ENCODE measurements at places on chromosomes 5 and 9.

DNA sequence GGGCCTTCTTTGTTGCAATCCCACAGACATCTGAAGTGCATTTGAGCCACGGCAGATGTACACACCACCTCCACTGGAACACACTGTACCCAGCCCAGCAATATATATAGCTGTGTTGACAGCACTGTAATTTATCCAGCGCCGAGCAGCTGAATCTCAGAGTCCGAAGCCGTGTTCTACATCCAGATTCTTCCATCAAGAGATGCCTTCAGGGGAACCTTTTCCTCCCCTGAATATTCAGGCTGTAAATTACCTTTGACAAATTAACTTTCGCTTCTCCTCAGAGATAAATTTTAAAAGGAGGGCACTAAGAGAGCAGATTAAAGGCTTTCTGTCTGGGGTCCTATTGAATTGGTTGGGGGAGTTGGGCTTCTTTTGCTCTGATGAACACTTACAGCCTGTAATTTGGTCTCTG lies 76.4 kb downstream of the ROR2 start:
- DNase-seq, result no peak

- no peak for DNase-seq
Measured at GRCh38 chr5:92713335-92713743, 867.7 kb downstream of the NR2F1-AS1 start.

GRCh38 chr5:142770650-142771609 lies 753 bp downstream of the ARHGAP26 start:
- DNase-seq, result peak; percentile 46

DNA sequence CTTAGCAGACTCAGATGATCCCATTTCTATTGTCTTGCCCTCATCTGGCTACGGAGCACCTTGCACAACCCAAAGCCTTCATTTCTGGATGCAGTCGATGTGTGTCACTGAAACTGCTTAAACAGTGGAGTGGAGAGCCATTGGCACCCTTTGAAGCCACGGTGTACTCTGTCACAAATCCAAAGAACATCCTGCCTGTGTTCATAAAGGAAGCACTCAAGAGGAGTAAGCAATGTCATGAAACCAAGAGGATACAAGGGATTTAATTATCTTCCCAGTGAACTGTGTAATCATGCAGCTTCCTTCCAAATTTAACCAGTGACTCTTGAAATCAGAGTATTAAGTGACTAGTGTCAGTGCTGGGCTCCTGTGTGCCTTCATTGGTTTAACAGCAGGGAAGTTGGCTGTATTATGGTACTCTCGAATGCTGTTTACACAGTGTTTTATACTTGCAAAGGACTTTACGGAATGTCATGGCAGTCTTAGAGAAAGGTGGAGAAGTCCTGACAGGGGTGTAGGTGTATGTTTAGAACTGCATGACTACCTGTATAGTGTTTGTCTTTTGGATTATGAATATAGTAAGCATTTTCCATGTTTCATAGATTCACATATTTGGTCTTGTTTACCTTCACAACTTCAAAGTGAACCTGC lies 41.9 kb downstream of the CD180 start:
- no peak for DNase-seq

DNA sequence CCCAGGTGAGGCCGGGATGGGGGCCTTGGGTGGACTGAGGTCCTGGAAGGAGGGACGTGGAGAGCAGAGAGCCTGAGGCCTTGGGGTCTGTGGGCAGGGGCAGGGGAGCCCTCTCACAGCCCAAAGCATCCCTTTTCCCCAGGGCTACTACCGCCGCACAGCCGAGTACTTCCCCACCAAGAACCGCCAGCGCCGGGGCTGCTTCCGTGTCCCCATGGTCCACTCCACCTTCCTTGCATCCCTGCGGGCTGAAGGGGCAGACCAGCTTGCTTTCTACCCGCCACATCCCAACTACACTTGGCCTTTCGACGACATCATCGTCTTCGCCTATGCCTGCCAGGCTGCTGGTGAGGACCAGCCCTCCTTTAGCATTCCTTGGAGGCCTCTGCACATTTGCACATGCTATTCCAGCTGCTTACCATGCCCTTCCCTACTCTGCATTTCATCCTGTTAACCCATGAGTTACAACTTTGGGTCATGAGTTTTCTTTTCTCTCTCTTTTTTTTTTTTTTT lies 3.7 kb downstream of the CERCAM start:
- DNase-seq, result no peak

GRCh38 chr5:151208481-151208914 lies 15.4 kb downstream of the CCDC69 start:
- DNase-seq, result no peak

GRCh38 chr9:33765411-33765810 lies 29.9 kb upstream of the PRSS3 start:
- no peak for DNase-seq

- no peak for DNase-seq
Measured at GRCh38 chr5:39205550-39205949, 13.8 kb downstream of the FYB1 start.

DNA sequence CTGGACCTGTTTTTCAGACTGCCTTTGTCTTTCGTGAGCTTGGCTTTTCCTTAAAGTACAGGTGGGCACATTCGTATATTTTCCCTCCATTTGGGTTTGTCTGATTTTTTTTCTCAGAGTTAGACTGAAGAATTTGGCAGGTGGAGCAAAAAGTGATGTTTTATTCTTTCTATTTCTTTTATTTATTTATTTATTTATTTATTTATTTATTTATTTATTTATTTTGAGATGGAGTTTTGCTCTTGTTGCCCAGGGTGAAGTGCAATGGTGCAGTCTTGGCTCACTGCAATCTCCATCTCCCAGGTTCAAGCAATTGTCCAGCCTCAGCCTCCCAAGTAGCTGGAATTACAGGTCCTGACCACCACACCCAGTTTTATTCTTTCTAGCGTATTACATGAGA lies 1805.1 kb upstream of the WWC1 start:
- DNase-seq, result no peak
